T-helper 1 cell (primary cell): ENCODE measurements at places on chromosomes 7 and 10.

DNA sequence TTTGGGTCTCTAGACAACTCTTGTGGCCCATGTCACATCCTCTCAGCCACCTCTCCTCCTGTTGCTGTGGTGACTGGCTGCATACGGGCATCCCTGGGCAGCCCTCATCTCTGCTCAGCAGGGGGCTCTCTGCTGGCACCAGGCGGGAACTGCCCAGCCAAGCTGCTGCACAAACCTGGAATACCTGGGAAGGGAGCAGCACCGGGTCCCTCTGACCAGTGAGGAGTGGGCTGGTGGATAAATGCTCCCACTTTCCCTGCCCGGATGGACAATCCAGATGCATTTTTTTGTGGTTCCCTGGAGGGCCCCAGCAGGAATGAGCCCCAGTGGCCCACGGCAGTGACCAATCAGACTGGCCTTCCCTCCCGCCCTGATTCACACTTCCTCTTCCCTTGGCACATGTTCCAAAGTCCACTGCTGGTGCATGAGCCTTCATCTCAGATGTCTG is 21.9 kb downstream of the GRID1 start:
- no peak for DNase-seq

DNA sequence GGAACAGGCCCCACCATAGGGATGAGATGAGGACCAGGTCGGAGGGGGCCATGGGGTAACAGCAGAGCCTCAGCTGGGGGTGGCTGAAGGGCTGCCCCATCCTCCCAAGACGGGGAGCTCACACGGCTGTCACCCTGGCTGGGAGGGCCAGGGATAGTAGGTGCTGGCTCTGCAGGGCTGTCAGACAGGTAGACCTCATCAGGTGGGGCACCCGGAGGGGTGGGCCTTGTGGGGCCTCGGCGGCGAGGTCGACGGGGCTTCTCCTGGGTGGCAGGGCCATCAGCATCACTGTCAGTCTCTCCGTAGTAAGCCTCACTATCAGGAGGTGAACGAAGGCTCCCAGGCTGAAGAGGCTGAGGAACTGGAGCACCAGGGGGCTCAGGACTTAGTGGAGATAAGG is 2.6 kb downstream of the SYNPO2L start:
- DNase-seq = no peak

DNA sequence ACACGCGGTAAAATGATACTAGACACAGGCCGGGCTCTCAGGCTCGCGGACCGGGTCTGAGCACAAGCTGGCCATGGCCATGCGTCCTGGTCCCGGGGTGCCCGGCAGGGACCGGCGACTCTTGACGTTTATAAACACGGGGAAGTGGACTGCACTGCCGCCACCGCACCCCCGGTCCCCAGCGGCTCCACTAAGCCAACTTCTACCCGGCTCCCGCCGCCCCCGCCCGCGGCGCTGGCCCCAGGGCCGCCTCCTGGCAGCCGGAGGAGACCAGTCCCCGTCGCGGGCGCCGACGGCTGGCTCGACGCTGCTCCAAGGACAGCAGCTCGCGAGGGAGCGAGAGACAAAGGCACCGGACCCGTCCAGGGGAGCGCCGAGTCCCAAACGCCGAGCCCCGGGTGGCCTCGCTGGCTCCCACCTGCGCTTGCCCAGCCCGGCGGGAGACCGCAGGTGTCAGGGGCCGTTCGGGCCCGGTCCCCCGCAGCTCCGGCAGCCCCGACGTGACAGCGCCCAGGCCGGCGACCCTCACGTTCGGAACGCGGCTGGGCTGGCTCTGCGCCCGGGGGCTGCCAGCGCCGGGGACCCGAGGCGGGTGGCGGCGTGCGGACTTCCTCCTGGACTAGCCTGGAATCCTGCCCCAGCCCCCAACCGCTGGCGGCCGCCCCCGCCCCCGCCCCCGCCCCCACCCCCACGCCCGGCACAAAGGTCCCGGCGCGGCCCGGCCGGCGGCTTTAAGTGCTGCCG is 517 bp downstream of the ITGB1 start:
- peak; percentile 21 for DNase-seq

DNA sequence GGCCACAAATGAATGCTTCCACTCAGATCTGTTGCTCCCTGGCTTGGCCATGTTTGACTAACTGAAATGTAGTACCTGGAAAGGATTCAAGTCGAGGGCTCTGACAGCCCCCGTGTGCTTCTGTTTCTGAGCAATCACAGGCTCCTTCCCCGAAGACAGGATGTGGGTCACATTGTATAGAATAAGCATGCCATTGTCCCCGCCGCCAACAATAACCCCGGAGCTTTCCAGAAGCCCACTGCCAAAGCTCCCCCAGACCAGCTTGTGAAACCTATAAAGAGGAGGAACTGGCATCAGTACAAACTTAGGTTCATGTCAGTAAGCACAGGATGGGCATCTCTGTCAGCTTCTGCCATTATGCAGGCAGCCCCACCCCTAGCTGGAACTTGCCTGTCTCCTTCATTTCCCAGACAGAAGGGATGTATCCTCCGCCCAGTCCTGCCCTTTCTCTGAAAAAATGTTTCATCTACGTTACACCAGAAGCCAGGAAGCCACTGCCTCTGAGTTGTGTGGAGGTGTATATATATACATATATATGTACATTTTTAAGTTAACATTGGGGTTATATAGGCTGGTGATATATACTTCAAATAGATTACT is 10.3 kb downstream of the SEC31B start:
- no peak for DNase-seq

DNA sequence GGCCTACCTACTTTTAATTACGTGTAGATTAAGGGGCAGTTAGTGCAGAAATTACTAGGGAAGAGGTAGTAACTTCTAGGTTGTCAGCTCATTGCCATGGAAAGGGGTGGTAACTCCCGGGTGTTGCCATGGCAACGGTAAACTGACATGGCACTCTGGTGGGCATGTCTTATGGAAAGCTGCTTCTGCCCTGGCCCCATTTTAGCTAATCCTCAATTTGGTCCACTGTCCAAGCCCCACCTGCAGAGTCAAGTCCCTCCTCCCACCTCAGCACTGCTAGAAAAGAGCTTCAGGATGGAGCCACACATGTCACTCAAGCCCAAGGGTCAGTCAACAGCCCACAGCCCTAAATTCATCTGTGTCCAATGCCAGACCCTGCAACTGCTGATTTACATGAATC is 7.5 kb upstream of the ZKSCAN1 start:
- DNase-seq = no peak

- no peak for DNase-seq
These were observed 94.6 kb upstream of the SMNDC1 start for GRCh38 chr10:110399106-110399964.

GRCh38 chr7:123647106-123647730 is 8.4 kb upstream of the LMOD2 start:
- no peak for DNase-seq

DNA sequence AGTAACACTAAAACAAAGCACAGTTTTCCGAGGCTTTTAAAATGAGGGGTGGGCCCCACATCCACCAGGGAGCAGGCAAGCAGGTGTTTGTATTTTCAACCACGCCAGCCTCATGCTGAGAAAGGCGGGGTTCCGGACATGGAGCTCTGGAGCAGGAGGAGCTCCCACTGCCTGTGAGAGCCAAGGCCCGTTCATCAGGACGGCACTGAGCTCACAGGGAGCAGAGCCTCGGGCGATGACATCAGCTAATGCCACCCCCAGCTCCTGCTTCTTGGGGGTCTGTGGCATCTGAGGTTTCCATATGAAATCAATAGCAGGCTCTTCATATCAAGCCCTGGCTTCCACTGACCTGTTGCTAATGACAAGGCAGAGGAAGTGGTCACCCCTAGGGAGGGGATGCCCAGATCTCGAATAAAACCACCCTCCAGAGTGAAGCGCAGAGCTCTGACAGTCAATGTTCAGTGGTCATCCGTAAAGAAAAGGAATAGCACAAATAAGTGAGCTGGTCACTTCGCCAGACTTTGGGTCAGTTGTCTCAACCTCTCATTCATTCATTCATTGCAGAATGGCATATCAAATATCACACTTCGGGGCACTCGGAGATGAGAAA is 89.1 kb downstream of the TNS3 start:
- no peak for DNase-seq

- no peak for DNase-seq
These were observed 69.7 kb downstream of the MLLT10 start for GRCh38 chr10:21603721-21604120.

DNA sequence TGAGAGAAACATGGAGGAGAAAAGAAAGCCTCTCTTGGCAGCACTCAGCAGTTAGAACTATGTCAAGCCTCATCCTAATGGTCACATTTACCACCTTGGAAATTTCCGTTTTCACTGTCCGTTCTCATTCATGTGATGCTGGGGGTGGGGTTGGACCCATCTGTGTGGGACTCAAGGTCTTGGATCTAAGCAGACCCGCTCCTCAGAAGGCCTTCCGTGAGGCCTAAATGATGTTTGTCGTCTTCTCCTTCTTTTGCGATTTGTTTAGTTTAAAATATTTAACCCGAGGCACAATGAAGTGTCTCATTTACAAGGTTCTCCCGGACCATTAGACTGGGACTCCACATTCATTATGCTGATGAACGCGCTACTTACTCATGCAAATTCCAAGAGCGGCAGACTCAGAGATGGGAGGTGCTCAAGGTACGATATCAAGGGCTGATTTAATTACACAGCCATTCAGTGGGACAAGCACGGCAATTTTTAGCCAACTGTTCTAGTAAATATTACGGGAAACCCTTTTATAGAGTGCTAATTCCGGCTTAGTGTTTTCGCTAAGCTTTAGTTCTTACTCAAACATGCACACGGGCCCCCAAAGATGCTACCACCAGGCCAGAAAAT is 109.1 kb upstream of the EFCAB10 start:
- DNase-seq = no peak

- DNase-seq = peak; percentile 1
These were observed 700 bp downstream of the GSAP start for GRCh38 chr7:77415476-77415822.

GRCh38 chr10:4079803-4080202 is 294.8 kb upstream of the KLF6 start:
- no peak for DNase-seq

DNA sequence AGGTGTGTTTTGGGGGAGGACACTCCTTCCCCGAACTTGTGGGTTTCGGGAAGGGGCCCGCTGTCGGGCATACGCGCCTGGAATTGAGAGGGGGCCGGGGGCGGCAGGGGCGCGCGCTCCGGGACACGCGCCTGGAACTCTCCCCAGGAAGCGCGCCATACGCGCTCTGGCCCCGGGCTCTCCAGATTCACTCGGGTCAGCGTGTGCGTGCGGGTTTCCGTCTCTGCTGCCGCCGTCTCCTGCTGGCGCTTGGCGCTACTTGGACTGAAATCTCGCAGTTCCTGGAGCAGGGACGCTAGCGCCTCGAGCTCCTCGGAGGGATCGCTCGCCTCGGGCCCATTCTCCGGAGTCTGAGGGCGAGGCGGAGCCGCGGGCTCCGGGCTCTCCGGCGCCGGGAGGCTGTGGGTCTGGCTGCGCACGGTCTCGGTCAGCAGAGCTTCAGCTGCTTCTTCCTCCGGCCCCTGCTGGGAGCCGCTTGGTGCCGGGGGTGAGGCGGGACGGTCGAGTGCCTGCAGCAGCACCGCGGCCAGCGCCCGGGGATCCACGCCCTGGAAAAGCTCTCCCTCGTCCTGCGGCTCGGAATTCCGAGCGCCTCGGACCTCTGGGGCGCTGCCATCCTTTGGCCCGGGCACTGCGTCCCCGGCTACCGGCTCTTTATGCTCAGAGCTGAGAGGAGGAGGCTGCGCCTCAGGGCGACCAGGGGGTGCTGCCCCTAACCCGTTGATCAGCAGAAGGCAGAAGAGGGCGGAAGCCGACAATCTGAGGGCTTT is 1.1 kb downstream of the VGF start:
- no peak for DNase-seq

DNA sequence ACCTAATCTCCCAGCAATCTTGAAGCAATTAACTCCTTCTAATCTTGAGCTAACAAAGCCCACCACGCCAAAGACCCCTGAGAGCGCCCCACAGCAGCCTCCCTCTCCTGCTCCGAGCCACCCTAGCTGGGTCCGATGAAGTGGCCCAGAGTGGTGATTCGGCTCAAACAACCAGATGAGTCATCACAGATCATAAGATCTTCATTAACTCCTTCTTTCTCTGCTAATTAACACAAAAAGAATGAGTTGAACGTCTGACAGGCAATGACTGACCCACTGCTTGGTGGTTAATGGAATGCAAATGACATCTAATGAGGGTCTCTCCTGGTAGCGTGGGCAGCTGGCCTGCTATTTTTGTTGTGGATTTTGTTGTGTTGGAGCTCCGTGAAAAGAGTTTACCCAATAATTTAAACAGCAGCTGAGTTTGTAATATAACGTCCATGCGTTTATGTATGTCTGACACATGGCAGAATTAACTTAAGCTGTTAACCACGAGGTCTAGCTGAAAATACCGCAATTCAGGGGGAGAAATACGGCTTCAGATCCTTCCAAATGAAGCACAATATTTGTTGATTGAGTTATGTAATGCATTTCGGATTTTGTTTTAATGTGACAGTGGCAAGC is 161.4 kb downstream of the RAB11FIP2 start:
- DNase-seq = no peak

- no peak for DNase-seq
These were observed 139.9 kb downstream of the CFTR start for GRCh38 chr7:117619681-117620080.

DNA sequence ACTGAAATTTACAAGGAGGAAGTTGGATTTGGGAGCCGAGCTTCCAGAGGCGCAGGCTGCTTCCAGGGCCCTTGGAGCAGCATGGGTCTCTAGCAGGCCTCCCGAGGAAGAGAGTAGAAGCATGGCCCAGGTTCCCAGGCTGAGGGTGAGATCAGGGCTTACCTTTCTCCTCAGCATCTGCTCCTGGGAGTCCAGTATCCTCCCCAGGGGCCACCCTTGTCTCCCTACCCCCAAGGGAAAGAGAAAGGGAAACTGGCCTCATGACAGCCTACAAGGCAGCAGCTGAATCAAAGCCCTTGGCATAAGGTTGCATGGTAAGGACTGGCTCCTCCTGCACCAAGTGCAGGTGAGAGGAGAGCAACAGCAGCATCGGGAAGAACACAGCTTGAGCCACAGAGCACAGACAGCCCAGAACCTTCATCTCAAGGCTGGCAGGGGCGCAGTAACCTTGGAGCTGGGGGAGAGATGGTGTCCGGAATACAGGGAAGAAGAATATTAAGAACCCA is 114.5 kb downstream of the MARCHF5 start:
- no peak for DNase-seq

DNA sequence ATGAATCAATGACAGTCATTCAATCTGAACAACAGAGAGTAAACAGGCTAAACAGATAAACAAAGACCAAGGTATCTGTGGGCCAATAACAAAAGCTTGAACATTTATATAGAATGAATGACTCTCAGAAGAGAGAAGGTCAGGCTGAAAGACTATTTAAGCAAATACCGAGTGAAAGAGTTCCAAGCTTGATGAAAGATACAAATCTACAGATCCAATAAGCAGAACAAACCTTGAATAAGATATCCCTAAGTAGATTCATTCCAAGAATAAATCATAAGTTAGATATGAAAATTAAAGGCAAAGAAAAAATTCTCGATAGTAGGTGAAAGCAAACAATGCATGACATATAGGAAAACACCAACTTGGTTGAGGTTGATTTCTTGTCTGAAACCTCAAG is 376.4 kb upstream of the IGFBP3 start:
- no peak for DNase-seq
